Heart left ventricle (tissue), 16 donors: ENCODE measurements at places on chromosomes 3 and 15.

DNA sequence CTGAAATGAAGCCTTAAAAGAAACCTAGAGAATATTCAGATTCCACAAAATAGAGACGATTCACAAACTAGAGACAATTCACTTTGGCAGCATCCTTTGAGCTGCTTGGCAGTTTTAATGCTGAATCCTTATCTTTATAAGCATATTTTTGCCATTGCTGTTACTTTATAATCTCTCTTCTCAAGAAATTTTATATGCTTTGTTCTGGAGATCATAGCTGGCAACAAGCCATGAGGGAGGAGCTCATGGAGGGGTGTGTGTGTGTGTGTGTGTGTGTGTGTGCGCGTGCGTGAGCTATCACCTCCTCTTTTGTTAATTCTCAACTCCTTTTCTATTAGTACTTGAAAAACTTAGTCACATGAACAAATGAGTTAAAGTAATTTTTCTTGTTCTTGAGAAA, 495.0 kb upstream of the RGMA start:
- DNase-seq, result no peak

- no peak for DNase-seq
Measured at GRCh38 chr3:43747641-43748040, 56.9 kb downstream of the ABHD5 start.

- DNase-seq, result no peak
Measured at GRCh38 chr15:67674983-67675382, 132.5 kb downstream of the MAP2K5 start.

- no peak for DNase-seq
Measured at GRCh38 chr3:127053979-127054378, 71.1 kb downstream of the PLXNA1 start.

DNA sequence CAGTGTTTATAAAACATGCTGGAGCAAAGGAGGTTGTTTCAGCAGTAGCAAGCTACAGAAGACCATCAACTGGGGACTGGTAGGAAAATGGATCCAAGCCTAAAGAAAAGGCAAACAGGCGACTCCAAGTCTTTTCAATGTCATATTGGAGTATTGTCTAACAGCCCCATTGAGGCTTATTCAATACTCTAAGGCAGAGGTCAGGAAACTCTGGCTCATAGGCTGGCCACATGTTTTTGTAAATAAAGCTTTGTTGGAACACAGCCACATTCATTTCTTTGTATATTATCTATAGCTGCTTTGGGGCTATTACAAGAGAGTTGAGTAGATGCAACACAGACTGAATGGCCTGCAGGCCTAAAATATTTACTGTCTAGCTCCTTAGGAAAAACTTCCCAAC, 77.5 kb downstream of the RPL22L1 start:
- DNase-seq, result no peak
